ENCODE measurements at places on chromosomes 5 and 9. TPM values are rescaled to one million over a fixed set of nuclear protein-coding genes. Genes with fewer than 3 reads are reported as not detected.
A peak's percentile ranks its signal among the peaks of the same experiment; 100 is the strongest.

GRCh38 chr5:139649082-139649991, 1.2 kb downstream of the CXXC5 start:
- DNase-seq = no peak

The ADRA1B gene
- 1.1 TPM for total RNA-seq

GRCh38 chr9:36598273-36598672, 25.6 kb downstream of the MELK start:
- DNase-seq = no peak

The BTNL3 gene
- not detected for total RNA-seq

DNA sequence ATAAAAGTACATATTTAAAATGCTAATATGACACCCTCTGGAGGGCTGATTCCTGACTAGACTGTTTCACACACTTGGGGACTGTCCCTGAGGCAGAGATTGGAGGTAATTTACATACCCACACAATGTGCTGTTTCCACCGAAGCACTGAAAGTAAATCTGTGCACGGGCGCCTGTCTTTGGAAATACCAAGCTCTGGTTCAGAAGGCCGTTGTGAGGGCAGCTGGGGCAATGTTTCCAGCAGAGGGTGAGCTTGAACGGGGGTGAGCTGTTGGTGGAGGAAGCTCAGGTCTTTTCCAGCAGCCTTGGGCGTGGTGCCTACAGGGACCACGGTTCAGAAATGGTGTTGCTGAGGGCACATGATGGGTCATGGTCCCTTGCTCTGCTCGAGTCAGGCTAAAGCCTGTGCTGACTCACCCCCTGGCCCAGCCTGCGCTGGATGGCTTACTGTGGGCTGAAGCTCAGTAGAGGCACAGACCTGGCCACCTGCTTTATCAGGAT, 25.8 kb upstream of the HMCN2 start:
- no peak for DNase-seq

DNA sequence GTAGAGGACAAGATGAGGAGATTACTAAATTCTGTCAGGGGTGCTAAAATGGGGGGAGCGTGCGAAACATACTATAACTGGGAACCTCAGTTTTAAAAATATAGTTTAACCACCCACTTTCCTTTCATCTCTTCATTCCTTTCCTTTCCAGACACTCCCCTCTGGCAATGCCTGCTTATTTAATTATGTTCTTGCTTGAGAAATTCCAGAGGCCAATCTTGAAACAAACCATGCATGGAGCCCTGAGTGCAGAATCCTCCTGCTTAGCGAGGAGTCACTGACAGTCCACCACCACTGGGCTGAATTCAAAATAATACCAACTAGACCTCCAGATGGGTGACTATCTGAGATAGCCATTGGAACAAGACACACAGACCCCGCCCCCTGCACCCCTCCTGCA, 29.7 kb upstream of the C9orf72 start:
- no peak for DNase-seq

DNA sequence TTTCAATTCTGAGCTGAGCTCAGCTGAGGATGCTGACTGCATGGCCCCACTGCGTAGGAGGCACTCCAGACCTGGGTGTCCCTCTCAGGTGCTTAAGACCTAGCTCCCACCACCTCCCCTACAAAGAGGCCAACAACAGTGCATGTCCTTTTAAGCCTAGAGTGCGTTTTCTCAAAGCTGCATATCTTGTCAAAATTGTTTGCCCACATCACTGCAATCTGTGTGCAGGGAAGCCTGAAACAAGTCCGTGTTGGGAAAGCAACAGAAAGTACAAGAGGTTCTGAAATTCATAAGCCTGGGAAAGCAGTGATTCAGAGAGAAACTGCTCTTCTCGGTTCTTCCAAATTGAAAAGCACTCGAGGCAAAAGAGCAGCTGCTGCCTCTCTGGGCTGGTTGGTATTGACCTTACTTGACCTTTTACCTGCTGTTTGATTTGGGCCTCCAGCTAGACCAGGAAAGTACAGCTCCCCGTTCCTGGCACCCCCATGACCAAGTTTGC, 238.4 kb downstream of the NR2F1-AS1 start:
- DNase-seq = peak; percentile 11

The TEX48 gene
- total RNA-seq = not detected

- no peak for DNase-seq
Measured at GRCh38 chr9:107144475-107144874, 138.6 kb upstream of the RAD23B start.

- no peak for DNase-seq
Measured at GRCh38 chr9:115633104-115633503, 515.1 kb upstream of the TNC start.

DNA sequence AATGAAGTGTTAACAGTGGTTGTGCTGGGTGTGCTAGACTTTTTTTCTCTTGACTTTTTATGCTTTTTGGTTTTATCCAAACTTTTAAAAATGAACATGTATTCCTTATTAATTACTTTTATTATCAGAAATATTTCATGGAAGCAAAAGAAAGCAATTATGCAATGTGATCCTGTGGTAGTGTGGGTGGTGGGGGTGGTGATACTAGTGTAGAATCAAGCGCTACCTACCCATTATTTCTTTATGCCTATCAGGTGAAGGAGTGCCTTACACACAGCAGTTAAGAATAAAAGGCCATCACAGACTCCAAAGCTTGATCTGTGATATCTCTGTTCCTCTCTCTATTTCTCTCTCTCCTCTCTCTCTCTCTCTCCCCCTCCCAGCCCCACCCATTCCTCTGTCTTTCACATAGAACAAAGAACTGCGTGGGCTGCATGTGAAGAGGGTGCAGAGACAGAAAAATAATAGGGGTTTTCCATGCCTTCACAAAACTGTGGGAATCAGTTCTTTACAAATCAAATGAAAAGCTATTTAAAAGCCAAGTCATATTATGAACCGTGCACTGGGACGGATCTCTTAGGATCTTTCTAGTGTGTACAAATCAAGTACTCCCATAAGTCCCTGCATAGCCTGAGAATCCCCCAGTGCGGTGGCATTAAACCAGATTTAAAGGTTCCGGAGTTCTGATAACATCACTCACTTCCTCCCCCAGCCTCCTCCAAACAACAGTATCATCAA, 351.2 kb downstream of the RAB3C start:
- no peak for DNase-seq

DNA sequence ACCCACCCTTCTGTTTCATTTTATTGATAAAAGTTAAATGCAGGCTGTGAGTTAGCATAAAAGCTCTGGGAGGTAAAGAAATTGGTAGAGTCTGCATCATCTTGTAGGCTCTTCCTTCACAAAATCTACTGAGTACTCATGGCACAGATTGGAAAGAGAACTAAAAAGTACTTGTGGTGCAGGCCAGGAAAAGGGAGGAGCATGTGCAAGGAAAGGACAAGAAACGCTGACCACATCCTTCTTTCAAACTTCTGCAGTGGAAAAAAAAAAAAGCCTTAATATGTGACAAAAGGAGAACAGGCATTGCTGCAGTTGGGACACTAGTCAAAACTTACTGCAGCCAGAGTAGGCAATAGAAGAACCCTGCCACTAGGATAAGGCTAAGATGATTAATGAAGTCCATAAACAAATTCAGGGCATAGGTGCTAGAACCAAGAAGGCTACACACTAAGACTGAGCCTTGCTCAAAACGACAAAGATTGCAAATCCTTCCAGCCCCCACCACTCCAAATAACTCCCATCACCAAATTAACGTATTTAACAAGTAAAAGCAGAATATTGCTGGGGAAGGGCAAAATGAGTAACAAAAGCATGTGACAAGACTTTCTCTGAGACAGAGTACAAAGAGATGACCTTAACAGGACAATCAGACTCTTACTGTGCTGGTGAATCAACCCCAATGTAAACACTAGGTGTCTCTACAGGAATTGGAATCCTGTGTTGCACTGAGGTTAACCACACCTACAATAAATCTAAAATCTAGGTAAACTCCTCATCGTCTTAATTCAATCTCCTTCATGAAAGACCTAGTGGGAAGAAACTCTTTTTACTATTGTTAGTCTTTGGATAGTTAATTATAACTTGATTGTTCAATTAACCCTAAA, 1024.8 kb downstream of the TLE1 start:
- no peak for DNase-seq

DNA sequence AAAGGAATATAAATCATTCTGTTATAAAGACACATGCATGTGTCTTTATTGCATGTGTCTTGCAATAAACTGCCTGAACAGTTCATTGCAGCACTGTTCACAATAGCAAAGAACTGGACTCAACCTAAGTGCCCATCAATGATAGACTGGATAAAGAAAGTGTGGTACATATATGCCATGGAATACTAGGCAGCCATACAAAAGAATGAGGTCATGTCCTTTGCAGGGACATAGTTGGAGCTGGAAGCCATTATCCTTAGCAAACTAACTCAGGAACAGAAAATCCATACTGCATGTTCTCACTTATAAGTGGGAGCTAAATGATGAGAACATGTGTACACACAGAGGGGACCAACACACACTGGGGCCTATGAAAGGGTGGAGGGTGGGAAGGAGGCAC, 63.7 kb upstream of the CHD1 start:
- DNase-seq = no peak

- no peak for DNase-seq
Measured at GRCh38 chr9:108316066-108316465, 539.7 kb downstream of the ACTL7B start.

DNA sequence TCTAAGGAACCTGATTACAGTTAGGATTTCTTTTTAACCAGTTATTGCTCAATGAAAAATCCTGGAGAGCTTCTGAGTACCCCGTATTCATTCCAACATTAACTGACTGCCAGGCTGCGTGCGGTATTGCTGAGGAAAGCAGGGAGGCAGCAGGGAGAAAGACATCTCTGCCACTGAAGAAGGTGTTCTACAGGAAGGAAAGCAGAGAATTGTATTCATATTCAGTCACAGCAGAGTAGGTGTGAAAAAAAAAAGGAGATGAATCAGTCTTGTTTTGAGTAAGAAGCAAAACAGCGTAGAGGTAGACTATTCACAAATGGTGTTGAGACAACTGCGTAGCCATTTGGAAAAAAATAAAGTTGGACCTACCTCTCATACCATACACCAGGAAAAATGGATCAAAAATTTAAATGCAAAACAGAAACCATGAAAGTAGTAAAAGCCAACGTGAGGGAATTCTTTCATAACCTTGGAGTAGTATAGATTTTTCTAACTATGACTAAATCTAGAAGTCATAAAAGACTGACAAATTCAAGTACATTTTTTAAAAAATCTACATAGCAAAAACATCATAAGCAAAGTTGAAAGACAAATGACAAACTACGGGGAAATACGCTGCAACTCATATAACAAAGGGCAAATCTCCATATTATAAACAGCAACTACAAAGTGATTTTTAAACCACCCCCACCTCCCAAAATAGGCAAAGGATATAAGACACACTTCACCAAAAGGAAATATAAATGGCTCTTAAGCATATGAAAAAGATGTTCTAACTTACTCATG, 9.9 kb upstream of the NR4A3 start:
- DNase-seq = no peak

- no peak for DNase-seq
Measured at GRCh38 chr5:130974021-130974683, 190.9 kb downstream of the HINT1 start.

DNA sequence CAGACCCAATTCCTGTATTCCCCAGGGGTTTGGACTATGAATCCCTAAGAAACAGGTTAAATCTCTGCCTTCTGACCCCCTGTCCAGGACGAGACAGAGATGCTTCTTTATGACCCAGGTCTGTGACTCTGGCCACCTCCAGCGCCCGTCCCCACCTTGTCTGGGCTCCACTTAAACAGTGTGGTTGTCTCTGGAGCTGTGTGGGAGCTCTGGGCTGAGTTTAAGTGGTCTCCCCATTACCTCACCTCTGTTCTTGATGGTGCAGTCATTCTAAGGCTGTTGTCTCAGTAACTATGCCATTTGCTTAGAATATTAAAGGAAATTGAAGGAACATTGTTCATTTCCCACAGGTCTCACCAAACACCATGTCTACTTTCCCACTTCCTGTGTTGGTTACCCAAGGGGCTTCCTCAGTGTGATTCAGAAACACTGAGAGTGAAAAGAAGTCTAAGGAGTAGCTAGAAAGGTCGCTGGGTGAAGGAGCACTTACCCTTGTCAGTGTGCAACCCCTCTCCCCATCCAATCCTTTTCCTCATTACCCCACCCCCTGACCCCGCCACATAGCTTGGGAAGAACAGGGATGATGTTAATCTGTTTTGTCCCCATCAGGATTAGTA, 127.8 kb upstream of the CKMT2 start:
- no peak for DNase-seq

The CCNJL gene
- 0.78 TPM for total RNA-seq

DNA sequence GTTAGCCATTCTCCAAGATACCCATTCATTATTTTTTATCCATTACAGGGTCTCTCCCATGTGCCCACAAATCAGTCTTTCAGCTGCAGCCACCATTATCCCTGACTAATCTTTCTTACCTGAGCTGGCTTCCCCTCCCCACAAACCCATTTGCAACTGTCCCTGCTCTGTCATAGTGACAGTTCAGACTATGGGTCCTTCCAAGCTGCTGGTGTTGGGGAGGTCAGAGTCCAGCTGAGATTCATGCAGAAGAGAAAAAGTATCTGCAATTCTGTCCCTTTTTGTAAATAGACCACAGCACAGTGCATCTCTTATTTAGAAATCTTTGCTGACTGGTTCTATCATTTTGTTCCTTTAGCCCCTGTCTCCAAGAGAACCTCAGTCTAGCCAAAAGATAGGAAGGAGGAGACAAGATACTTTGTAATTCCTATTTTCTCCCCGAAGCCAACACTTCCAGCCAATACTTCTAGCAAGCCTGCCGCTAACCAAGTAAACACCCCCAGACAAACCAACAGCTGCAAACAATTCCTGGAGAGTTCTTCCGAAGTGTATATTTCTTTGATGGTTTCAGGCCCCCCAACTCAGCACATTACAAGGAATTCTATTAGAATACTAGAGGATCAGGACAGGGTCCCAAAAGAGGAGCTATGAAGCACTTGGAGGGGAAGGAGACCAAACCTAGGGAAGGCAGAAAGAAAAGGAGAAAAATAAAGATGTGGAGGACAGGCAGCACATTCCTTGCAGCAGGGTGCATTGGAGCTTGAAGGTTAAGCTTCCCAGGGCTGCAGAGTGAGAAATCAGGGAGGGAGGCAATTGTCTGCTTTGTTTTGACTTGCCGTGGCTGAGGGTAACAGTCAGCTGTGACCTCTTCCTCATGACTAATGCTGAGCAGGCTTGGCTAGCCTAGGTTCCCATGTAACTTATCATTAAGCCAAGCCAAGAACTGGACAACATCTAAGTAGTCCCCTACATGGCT, 148.5 kb downstream of the SGCD start:
- no peak for DNase-seq

GRCh38 chr5:154249826-154250225, 59.3 kb downstream of the GALNT10 start:
- DNase-seq = no peak

The ZNF782 gene
- 41.2 TPM for total RNA-seq

GRCh38 chr9:71692337-71692736, 76.0 kb downstream of the CEMIP2 start:
- no peak for DNase-seq

DNA sequence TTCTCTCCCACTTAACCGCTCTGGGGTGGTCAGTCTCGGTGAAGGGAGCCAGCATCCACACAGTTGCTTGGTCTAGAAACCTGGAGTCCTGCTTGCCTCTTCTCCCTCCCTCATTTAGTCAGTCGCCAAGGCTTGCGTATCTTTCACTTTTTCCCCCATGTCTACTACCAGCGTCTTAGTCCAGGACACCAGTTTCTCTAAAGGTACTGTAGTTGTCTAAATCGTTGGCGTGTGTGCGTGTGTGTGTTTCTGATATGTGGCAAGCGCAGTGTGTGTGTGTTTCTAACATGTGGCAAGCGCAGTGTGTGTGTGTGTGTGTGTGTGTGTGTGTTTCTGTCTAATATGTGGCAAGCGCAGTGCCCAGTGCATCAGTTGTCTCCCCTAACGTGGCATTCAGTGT, 641 bp downstream of the ATP6V1G1 start:
- DNase-seq = no peak

The PCDHGC3 gene
- 35.6 TPM for total RNA-seq

- DNase-seq = no peak
Measured at GRCh38 chr5:1668141-1668721, 131.4 kb downstream of the MRPL36 start.

The FSTL4 gene
- total RNA-seq = 0.62 TPM
